Retina (tissue), 1 donor: ENCODE measurements at places on chromosomes 12 and 14.
A peak's percentile ranks its signal among the peaks of the same experiment; 100 is the strongest.

- no peak for DNase-seq
Measured at GRCh38 chr12:44294649-44295048, 458.8 kb downstream of the TMEM117 start.

DNA sequence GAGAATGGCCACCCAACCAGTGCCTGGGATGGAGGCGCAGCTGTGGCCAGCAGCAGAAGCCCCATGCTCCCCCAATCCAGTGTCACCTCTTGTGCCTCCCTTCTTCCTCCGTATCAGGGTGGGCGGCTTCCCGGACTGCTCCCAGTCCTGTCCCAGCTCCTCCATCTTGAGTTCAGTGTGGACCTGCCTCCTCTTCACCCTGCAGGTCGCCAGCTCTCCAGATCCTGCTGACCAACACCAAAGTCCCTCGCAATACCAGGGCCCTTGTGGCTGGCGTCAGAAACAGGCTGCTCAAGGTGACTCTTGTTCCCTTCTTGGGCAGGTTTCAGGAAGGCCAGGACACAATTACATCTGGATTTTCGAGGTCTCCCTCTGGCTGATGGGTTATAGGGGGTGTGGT, 17.0 kb downstream of the MVK start:
- no peak for DNase-seq

- peak; percentile 89 for DNase-seq
Measured at GRCh38 chr14:75307700-75308379, 29.2 kb downstream of the FOS start.

- DNase-seq: no peak
Measured at GRCh38 chr14:67487937-67488893, at the start of gene TMEM229B. Gene TMEM229B, minus strand, starts transcription at chr14:67488721. Its CDS starts 14,798 bp downstream, at chr14:67473923.

- peak; percentile 82 for DNase-seq
Measured at GRCh38 chr12:13000925-13001774, 1.1 kb upstream of the HEBP1 start.

- DNase-seq: no peak
Measured at GRCh38 chr14:84825481-84826251, 704.3 kb upstream of the FLRT2 start.

- DNase-seq: no peak
Measured at GRCh38 chr12:26823390-26823789, 9.6 kb downstream of the ITPR2 start.

- DNase-seq: no peak
Measured at GRCh38 chr12:103627189-103627855, 40.2 kb downstream of the STAB2 start.

GRCh38 chr12:57611108-57611826, at the start of gene ARHGEF25:
Gene ARHGEF25, plus strand, starts transcription at chr12:57611435. Its CDS starts 460 bp downstream, at chr12:57611895.
- DNase-seq: peak; percentile 83

DNA sequence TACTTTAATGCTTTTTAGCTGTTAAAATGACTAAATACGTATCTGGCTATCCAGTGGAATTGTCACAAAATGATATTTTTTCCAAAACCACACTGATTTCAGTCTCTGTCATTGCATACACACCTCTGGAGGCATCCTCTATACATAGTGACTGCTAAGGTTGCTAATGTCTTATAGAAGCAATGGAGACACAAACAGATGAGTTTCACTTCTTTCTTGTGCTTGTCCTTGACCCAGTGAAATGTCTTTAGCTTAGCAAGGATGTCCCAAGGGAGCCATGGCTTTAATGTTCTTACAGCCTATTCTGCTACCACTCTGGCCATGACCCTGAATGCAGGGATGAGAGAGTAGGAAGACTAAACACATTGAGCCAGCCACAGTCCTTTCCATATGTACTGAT, 90.3 kb downstream of the TPH2 start:
- DNase-seq: no peak

- no peak for DNase-seq
Measured at GRCh38 chr14:100819453-100819828, 6.5 kb upstream of the MEG3 start.

GRCh38 chr12:124774054-124774461, 89.6 kb downstream of the SCARB1 start:
- DNase-seq: no peak

DNA sequence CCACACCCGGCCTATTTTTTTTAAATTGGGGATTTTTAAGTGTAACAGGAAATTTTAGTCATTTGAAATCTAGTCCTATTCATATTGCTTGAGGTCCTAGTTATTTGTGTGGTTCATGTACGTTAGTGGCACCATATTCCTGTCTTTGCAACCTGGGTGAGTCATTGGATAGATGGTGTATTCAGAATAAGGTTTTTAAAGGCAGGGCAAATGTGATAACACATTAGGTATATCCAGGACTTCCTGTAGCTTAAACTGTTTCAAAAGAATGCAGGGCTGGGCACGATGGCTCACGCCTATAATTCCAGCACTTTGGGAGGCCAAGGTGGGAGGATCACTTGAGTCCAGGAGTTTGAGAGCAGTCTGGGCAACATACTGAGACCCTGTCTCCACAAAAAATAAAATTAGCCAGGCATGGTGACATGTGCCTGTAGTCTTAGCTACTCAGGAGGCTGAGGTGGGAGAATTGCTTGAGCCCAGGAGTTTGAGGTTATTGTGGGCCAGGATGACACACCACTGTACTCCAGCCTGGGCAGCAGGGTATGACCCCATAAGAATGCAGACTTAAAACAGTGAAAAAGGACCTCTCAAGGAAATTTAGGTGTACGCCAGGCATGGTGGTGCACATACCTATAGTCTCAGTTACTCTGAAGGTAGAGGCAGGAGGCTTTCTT, 8.1 kb downstream of the ATP6V0A2 start:
- no peak for DNase-seq

DNA sequence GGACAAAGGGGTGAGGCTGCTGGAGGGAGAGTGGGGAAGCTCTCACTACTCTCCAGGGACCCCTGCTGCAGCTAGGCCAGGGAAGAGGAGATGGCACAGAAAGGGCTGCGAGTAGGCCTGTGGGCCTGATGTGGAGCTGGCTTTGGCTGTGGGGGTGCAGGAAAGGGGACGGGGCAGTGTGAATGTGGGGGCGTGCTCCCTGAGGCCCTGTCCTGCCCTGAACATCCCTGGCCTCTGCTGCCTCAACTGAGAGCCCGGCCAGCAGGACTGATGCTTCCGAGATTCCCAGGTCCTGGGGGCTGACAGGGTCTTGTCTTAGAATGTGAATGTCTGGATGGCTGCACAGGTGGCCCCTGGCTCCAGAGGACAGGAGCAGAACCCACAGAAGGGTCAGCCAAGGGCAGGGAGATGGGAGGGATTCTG, 64.2 kb downstream of the CHGA start:
- peak; percentile 8 for DNase-seq

GRCh38 chr12:5650829-5651461, 219.0 kb downstream of the NTF3 start:
- no peak for DNase-seq

GRCh38 chr14:23071244-23071920, 14.1 kb upstream of the CDH24 start:
- peak; percentile 86 for DNase-seq

- no peak for DNase-seq
Measured at GRCh38 chr14:98507264-98507663, 764.7 kb downstream of the BCL11B start.

- DNase-seq: no peak
Measured at GRCh38 chr12:112967306-112967705, 11.0 kb upstream of the OAS2 start.

- DNase-seq: no peak
Measured at GRCh38 chr12:68331500-68331868, 678 bp downstream of the MDM1 start.

DNA sequence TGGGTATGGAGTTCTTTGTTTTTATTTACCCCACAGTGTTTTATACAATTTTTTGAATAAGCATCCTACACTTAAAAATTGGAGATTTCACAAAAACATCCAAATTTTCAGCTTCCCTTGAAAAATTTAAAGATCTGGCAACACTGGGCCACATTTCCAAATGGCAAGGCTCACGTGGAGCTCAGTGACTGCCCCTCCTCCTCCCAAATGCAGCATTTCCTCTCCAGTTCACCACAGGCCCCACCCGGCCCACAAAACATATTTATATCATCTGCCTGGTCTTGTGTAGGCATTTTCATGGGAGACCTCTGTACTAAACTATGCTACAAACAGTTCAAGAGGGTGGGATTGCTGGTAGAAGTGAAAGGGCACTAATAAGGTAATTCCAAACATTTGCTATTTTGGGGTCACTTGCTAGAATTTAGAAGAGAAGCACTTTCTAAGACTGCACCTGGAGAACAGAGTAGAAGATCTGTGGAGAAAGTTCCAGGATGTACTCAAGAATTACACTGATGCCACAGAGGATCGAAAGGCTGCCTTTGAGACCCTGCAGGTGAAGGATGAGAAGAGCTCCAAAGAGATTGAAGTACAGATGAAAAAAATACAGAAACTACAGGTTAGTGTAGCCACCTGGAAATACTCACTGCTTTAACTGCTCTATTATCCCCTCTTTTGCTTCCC, 7.3 kb downstream of the FKBP11 start:
- DNase-seq: no peak

GRCh38 chr12:54958048-54958658, 26.4 kb downstream of the TESPA1 start:
- peak; percentile 58 for DNase-seq

DNA sequence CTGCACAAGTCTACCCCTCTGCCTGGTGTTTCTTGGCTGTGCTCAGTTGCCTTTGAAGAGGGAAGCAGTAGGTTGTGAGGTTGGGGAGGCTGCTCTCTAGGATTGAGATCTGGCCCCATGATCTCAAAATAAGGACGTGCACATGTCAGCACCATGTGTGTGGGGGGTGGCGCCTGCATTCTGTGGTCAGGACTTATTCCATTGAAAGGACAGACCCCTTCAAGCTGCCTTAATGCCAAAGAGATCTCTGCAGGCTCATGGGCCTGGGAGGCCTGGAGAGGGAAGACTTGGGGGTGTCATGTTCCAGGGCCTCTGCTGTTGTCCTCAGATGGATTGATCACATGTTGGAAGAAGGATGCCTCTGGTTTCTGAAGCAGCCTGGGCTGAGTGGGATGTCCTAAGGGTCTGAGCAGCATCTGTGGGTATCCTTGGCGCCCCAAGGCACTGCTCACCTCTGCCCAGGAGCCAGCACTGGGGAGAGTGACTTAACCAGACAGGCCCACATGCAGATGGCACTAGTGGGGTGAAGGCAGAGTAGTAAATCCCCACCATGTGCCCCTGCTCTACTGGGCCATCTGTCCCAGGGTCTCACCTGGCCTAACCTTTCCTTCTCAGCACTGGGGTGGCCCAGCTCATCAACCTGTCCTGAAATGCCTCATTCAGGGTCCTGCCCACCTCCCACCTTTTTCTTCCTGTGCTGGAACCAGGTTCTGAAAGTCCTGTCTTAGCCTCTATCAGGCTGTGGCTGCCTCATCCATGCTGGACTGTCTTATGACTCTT, 118.9 kb downstream of the ADGRD1 start:
- DNase-seq: no peak

GRCh38 chr14:45610318-45610717, 357.3 kb upstream of the MIS18BP1 start:
- DNase-seq: peak; percentile 49

DNA sequence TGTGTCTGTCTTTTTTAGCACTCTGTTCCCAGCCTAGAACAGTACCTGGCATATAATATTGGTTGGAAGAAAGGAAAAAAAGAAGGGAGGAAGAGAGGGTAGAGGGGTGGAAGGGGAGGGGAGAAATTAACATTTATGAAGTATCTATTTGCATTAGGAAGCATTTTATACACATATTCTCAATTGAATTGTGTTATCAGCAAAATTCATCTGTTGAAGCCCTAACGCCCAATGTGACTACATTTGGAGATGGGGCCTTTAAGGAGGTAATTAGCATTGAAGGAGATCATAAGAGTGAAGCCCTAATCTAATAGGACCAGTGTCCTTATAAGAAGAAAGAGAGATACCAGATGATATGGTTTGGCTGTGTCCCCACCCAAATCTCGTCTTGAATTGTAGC, 30.2 kb upstream of the FICD start:
- DNase-seq: no peak

DNA sequence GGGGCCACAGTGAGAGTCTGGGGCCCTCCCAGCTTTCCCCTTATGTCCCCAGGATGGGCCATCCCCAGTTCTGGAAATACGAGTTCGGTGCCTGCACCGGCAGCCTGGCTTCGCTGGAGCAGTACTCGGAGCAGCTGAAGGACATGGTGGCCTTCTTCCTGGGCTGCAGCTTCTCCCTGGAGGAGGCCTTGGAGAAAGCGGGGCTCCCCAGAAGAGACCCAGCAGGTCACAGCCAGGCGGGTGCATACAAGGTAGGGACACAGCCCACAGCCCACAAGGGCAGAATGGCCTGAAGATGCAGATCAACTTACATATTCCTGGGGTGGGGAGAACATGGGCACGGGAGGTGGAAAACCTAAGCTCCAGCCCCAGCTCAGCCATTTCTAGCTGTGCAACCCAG, 56.1 kb downstream of the DGLUCY start:
- no peak for DNase-seq

DNA sequence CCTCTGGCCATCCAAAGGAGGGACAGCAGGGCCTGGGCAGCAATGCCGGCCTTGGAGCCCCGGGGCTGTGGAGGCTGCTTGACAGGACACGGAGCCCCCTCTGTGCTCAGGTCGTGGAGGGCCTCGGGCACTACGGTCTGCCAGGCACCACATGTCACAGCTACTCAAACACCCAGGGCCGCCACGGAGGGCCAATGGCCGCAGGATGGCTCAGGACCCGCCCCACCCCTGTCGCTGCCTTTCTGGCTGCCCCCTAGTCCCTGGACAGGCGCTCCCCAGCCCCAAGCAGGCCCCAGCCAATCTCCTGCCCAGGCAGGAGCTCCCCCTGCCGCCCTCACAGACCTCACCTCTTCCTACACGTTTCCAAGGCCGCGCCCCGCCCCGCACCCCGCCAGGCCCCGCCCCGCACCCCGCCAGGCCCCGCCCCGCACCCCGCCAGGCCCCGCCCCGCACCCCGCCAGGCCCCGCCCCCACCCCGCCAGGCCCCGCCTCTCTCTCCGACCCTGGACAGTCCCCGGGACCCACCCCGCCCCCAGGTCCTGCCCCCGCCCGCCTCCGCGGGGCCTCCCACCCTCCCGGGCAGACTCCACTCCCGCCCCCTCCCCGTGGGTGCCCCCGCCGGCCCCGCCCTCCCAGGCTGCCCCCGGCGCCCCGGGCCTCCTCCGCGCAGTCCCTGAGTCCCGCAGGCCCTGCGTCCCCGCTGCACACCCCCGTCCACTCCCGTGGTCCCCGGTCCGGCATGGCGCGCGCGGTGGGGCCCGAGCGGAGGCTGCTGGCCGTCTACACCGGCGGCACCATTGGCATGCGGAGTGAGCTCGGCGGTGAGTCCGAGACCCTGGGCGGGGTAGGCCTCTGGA, at the start of gene ASPG:
Gene ASPG, plus strand, starts transcription at position 669 of the 857 bp plus-strand sequence. Its CDS starts 71 bp downstream, at position 740.
- DNase-seq: no peak

DNA sequence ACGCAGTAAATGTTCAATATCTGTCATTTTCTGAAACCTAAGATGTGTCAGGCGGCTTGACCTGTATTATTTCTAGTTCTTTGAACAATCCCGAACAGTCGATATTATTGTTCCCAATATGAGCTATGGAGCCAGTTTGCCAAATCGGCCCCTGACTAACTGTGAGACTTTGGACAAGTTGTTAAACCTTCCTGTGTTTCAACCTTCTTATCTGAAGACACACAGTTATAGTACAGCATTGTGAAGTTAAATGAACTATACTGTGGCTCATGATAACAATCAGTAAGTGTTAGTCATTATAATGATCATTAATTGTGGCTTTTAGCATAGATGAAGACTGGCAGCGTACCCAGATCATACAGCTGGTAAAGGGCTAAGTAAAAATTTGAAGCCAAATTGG, 23.4 kb downstream of the DDX47 start:
- no peak for DNase-seq
